ENCODE measurements at places on chromosomes 3 and 15. TPM values are rescaled to one million over a fixed set of nuclear protein-coding genes. Genes with fewer than 3 reads are reported as not detected.

Gene PLA2G4E
- total RNA-seq: not detected

Gene MOBP
- 0.41 TPM for total RNA-seq

Gene RNF7
- 166 TPM for total RNA-seq

Gene GOLGA8S
- 0.14 TPM for total RNA-seq

Gene CNTN3
- 0.50 TPM for total RNA-seq

Gene CELF6
- total RNA-seq: not detected

Gene CPNE9
- 0.20 TPM for total RNA-seq

Gene PLOD2
- 151 TPM for total RNA-seq

Gene C15orf62
- total RNA-seq: 0.19 TPM

Gene CPA3
- not detected for total RNA-seq

Gene LEKR1
- 0.43 TPM for total RNA-seq

Gene TMEM212
- not detected for total RNA-seq

Gene GPR171
- not detected for total RNA-seq

Gene SRGAP3
- total RNA-seq: 5.4 TPM

Gene NRG4
- 0.18 TPM for total RNA-seq

Gene CHDH
- total RNA-seq: 0.22 TPM

Gene AHSG
- not detected for total RNA-seq

Gene CCDC54
- total RNA-seq: not detected

Gene GRM7
- not detected for total RNA-seq

Gene EXOSC7
- 38.6 TPM for total RNA-seq

Gene TUSC7
- not detected for total RNA-seq

Gene ALDH1L1
- total RNA-seq: not detected

Gene DNASE1L3
- not detected for total RNA-seq

Gene CHRM5
- total RNA-seq: not detected

Gene ARPC4
- total RNA-seq: 205 TPM

Gene CPEB1
- total RNA-seq: 18.5 TPM

Gene GRAMD1C
- 3.7 TPM for total RNA-seq

Gene GPR149
- not detected for total RNA-seq

Gene SLC15A2
- total RNA-seq: 0.19 TPM

Gene ANKUB1
- total RNA-seq: not detected

Gene CHRD
- 3.4 TPM for total RNA-seq

Gene FSD2
- total RNA-seq: not detected

Gene STX19
- total RNA-seq: not detected

Gene RASL12
- 0.36 TPM for total RNA-seq

Gene FBN1
- total RNA-seq: 298 TPM

Gene COPG1
- total RNA-seq: 275 TPM

Gene LRRC31
- total RNA-seq: not detected

All from astrocyte (in vitro differentiated cells and primary cell).